ENCODE measurements at places on chromosomes 16 and 17.
A peak's percentile ranks its signal among the peaks of the same experiment; 100 is the strongest.

DNA sequence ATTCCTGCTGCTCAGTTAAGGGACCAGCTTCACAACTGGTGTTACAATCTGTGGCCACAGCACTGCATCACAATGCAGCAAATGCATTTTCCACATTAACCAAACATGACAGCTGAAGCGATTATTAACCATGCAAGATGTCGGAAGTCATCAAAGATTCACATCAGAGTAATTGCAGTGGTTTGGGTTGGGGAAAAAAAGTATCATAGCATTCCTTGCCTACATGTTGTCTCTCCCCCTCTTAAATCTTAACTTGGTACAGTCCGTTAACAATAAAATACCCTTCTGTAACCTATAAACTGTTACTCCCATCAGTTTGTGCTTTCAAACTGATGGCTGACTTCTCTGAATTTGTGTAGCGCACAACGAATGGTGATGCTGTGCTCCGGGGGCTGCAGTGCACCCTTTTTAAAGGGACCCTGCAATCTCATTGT, 51.6 kb downstream of the NUP93 start:
- no peak for DNase-seq

- peak; percentile 35 for DNase-seq
Observed at GRCh38 chr16:11006656-11007055, 62.3 kb downstream of the CLEC16A start.

GRCh38 chr16:2842340-2843000, 12.4 kb downstream of the ZG16B start:
- DNase-seq = peak; percentile 80

- no peak for DNase-seq
Observed at GRCh38 chr16:49928176-49929041, 72.5 kb upstream of the ZNF423 start.

Data from RPMI7951 (cell line).